RCC 7860 (cell line): ENCODE measurements at places on chromosomes 12 and 14.

DNA sequence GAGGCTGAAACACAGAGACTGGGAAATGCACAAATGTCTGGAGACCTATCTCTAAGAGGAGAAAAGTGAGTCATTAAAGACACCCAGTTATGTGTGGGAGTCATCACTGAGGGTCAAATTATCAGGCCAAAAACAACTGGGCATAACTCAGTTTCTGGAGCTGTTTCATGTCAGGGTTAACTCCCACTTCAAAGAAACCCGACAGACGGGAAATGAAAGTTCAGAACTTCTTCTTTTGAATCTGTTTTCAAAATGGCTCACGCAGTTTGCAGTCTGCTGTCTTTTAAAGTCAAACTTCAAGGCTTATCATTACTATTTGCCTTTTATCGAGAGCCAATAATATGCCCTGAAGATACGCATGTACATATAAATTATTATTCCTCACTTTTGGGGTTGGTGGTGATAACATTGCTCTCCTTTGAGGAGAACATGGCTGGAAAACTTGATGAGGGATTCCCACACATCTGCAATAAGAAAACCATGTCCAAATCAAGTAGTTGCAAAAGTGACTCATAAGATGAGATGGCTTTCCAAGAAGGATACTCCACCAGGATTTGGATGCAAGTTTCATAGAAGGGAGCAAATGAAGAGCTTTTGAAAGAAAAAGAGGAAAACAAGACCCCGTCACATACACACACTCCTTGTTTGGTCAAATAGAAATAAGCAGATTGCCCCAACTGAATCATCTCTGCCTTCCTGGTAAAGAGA is 341.4 kb downstream of the ADAMTS20 start:
- DNase-seq = peak; percentile 46

DNA sequence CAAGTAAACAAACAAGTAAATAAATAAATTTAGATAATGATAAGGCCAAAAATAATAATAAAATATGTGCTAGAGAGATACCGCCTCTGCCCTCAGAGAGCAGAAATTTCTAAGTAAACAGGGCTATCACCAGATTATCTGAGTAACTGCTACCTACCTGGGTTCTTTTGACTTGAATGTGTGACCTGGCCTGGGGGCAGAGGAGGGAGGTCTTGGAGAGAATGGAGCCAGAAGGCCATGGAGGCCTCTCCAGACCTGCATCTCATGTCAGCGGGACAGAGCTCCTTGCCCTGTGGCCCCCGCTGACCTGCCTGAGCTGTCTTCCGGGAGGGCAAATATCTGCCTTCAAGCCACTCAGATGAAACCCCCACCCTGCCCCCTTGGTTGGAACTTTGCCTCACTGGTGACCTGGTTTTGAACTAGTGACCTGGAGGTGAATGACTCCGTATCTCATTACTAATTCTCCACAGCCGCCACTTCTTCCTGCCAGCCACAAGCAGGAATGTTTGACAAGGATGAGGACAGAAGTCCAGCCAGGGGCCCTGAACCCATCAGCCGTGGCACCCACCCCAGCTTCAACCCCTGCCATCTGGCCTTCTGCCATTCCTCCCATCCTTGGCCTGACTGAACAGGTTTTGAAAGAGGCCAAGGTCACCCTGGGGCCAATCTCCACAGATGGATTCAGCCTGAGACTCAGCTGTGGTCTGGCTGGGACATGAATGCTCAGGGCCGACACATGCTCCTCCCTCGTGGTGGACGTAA is 86.8 kb upstream of the PARP11 start:
- peak; percentile 69 for DNase-seq

DNA sequence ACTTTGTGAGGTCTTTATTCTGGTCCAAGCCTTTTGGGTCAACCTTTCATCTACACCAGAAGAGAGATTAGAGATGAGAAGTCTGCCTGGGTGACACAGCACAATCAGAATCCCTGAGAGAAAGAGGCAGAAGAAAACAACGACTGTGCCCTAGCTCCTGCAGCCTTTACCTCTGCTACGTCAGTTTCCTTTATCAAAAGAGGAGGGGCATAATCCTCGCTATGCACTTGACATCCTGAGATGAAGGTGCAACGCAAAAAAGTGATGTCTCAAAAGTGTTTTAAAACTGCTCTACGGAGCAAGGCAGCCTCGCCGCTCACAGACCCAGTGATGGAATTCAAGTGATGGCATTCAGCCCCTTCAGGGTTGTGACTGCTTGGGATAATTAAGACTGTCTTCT is 21.7 kb downstream of the ZDHHC22 start:
- DNase-seq = no peak

- DNase-seq = no peak
These were observed 806.3 kb downstream of the DIO2 start for GRCh38 chr14:79404874-79405511.

DNA sequence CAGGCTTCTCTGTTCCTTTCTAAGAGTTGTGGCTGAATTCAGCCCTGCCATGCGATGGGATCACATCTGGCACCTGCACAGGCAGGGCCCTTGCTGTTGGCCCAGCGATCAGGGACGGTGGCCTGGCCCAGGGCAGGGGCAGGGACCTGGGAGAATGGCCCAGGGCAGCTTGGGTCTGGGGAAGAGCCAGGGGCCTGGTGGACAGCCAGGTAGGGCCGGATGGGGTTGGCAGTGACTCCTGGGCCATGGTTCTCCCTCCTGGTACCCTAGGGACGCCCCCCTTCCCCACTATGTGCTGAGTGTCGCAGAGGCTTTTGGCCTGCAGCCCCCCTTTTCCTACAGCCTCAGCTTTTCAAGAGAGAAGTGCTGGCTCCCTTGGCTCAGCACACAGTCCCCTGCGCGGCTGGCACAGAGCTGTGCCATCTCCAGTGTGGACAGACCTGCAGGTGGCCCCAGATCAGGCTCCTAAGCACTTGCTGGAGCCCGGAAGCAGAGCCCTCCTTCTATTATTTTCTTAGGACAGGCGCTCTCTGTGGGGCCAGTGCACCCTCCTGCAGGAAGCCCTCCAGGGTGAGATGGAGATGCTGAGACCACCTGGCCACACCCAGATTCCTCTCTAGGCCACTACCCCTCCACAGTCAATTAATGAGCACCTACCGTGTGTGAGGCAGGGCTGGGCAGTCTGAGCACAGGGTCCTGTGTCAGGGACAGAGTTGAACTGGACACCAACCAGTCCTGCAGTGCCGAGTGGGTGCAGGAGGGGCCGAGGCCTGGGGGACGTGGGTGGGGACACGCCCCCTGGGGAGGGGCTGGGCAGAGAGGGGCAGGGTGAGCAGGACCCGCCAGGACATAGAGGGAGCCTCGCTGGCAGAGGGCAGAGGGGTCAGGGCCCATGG is 267.6 kb downstream of the ADGRD1 start:
- no peak for DNase-seq

GRCh38 chr12:78864870-78865463 is 393 bp downstream of the SYT1 start:
- no peak for DNase-seq

DNA sequence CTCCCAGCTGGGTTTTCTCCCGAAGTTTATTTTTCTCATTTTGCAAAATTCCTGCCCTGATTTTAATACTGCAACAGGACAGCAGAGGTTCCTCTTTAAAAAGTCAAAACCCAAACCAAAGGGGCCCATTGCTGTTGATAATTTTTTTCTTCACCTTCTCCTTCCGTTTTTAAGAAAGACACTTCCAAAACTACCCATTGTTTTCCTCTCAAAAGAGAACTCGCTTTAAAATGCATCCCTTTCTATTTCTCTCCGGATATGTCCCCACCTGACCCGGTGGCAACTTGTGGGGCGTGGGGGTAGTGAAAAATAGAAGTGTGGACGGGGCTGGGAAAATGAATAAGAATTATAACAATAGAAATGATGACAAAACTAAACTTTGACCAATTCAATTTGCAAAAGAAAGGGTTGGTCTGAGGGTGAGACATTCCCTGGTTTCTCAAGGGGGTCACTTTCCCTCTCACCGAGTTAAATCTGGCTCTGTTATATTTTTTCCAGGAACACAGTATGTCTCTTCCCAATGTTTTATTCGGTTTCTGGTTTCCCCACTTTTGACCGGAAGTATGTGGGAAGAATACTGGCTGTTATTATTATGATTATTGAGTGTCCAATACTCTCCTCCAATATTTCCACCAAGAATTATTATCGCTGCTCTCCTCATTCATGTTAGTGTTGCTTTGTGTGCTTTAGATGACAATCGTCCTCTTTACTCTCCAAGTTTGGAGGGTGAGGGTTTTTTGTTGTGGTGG is 4.1 kb upstream of the TBX5 start:
- no peak for DNase-seq

GRCh38 chr12:50625029-50625925 is 120.5 kb downstream of the DIP2B start:
- DNase-seq = no peak

DNA sequence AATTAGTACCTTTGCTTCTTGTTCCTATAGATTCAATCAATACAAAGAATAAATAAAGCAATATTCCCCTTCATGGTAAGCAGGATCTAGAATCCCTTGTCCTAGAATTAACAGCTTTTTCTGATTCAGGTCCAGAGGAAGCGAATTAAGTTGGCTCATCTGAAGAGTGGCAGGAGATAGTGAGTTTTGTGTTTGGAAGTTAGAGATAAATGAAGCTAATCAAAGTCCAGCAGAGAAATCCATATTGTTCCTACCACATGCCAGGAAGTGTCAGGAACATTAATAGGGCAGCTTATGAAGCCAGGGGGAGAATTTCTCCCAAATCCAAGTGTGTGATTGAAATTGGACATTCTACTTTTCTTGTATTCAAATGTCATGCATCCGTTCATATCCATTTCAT is 13.9 kb downstream of the CAPZA3 start:
- DNase-seq = no peak

DNA sequence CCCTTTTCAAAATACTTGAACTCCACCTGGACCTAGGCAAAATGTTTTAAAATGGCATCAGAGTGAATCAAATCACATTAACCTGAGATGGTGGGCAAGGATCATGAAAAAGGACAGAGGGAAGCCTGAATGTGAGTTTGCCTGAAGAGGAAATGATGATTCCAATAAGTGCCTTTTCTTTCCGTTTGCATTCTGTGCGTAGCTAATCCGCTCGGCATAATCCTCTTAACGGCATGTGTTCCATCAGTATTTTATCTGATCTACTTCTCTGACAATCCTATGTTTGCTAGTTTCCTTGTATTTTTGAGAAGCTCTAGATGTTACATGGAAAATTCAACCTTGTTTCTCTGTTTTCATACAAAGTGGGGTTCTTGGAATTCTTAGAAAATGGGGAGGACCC is 354.6 kb downstream of the NRXN3 start:
- no peak for DNase-seq

- DNase-seq = peak; percentile 25
These were observed 31.2 kb upstream of the USP44 start for GRCh38 chr12:95582230-95583058.

DNA sequence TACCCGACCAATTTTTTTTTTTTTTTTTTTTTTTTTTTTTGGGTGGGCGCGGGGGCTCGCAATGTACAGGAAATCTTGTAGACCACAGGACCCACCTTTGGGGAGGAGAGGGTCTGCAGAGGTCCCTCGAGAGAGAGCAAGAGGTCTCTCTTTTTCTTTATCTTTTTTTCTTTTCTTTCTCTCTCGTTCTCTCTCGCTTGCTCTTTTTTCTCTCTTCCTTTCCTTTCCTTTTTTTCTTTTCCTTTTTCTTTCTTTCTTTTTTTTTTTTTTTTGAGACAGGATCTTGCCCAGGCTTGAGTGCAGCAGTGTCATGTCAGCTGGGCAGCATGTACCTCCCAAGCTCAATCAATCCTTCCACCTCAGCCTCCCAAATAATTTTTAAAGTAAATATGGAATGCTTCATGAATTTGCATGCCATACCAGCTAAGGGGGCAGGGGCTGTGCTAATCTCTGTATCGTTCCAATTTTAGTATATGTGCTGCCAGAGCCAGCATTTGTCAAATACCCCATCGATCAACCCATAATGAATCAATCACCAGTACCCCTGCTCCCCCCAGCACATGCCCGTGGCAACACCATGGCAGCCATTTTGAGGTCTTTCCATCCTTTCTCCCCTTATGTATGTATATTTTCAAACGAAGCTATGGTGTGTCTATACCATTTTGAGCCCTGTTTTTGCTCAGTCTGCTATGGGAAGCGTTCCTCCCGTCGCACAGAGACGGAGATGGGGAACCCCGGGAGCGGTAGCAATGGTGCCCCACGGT is 9.3 kb downstream of the PAPLN start:
- DNase-seq = no peak

DNA sequence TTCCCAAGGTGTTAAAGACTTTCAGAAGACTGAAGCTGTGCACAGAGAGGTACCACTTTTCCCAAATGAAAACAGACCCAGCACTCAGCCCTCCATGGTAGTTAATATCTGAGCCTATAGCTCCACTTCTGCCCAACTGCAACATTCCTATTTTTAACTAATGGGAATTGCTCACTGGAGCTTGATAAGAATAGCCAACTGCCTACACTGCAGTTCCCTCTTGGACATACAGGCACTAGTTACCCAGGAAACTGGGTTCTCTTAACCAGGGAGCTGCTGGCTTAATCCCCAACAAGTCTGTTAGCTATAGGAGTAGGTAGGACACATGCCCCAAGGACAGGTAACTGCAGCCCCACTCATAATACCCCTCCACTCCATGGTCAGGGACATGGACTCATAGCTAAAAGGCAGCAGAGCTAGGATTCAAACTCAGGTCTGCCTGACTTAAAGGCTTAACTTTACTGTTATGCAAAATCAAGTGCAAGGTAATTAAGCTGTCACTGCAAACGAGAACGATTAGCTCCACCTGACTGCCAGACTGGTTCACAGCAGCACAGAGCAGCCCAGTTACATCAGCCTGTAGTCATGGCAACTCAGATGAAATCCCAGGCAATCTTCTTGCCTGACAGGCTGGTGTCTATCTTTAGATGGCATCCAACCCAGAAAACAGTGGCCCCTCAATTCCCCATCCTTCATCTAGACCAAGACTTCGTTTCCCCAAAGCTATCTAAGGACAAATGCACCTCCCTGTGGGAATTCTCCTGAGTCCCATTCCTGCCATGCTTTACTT is 77.1 kb upstream of the ACTN1 start:
- peak; percentile 24 for DNase-seq

DNA sequence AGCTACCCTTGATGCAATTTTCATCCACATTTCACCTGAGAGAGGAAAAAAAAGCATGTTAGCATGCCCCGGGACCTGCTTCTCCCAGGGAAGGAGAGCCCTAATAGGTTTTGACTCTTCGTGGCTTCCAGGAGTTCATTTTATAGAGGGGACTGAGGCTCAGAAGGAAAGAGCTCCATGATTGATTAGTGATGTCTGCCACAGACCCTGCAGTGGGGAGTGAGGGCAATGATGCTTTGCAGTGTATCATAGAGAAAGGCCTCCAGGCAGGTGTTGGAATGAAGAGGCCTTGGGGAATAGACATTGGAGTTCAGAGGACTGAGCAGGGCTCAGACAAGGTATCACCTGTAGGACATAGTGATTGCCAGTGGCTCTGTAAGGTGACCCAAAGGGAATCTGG is 41.5 kb downstream of the RNFT2 start:
- no peak for DNase-seq
